ENCODE measurements at places on chromosomes 6 and 20. TPM values are rescaled to one million over a fixed set of nuclear protein-coding genes. Genes with fewer than 3 reads are reported as not detected.

Gene FOXQ1
- total RNA-seq = not detected

Gene MTG2
- total RNA-seq = 13.9 TPM

Gene FKBP1C
- total RNA-seq = 1.5 TPM

Gene RAET1G
- not detected for total RNA-seq

Gene MEP1A
- total RNA-seq = not detected

Gene C6orf132
- under 0.01 TPM for total RNA-seq

Gene TTLL9
- total RNA-seq = 0.22 TPM

Gene BTN1A1
- total RNA-seq = not detected
